ENCODE measurements at places on chromosomes 7 and 10.

DNA sequence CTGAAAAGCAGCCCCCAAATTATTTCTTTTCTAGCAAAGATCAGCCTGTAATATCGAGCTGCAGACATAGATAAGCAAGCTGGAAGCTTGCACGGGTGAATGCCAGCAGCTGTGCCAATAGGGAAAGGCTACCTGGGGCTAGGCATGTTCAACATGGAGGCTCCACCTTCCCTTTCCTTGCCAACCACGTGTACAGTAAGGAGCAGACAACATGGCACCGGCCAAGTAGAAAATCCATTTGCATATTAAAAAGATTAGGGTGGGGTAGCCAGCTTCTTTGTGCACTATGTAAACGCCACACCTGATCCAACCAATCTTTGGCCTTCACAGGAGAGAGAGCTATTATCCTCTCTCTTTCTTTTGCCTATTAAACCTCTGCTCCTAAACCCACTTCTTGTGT lies 56.7 kb upstream of the SEPHS1 start:
- no peak for DNase-seq

- no peak for DNase-seq
These were observed 182.6 kb downstream of the ADAM12 start for GRCh38 chr10:126205486-126206205.

GRCh38 chr7:152709287-152710152 lies 33.6 kb upstream of the XRCC2 start:
- peak; percentile 11 for DNase-seq

- DNase-seq: no peak
These were observed 121.6 kb upstream of the UNC5B start for GRCh38 chr10:71090801-71091200.

DNA sequence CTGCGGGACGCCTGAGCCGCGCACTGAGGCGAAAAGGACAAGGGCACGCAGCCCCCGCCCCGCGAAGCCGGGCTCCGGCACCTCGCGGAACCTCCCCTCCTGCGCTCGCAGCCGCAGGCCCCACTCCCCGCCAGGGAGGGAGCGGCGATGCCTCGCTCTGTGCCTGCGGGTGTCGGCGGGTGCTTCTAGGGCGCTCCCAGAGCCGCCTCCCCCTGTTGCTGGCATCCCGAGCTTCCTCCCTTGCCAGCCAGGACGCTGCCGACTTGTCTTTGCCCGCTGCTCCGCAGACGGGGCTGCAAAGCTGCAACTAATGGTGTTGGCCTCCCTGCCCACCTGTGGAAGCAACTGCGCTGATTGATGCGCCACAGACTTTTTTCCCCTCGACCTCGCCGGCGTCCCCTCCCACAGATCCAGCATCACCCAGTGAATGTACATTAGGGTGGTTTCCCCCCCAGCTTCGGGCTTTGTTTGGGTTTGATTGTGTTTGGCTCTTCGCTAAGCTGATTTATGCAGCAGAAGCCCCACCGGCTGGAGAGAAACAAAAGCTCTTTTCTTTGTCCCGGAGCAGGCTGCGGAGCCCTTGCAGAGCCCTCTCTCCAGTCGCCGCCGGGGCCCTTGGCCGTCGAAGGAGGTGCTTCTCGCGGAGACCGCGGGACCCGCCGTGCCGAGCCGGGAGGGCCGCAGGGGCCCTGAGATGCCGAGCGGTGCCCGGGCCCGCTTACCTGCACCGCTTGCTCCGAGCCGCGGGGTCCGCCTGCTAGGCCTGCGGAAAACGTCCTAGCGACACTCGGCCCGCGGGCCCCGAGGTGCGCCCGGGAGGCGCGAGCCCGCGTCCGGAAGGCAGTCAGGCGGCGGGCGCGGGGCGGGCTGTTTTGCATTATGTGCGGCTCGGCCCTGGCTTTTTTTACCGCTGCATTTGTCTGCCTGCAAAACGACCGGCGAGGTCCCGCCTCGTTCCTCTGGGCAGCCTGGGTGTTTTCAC lies 519 bp downstream of the ITGB8 start:
- DNase-seq: peak; percentile 37

Data from iris pigment epithelial cell (primary cell).